Non-pigmented ciliary epithelial cell (primary cell): ENCODE measurements at places on chromosomes 7 and 10.
A peak's percentile ranks its signal among the peaks of the same experiment; 100 is the strongest.

DNA sequence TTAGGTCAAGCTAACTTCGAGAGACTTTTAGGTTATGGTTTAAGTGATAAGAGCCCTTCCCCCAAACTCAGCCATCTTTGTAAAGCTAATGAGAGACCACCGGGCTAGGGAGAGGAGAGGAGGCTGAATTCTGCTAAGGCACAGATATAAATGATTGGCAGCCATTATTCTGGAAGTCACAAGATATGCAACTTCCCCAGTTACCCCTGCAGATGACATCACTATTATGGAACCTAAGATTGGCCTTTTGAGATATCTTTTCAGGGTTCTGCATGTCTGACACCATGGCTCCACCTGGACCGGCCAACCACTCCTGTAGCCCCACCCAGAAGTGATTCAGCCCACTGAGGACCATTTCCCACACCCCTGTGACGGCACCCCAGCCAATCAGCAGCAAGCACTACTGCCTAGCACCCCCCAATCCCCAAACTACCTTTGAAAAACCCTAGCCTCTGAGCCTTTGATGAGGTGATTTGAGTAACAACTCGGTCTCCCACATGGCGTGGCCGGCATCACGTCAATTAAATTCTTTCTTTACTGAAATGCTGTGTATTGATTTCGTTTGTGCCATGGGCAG lies 14.4 kb downstream of the VIPR2 start:
- DNase-seq: no peak

DNA sequence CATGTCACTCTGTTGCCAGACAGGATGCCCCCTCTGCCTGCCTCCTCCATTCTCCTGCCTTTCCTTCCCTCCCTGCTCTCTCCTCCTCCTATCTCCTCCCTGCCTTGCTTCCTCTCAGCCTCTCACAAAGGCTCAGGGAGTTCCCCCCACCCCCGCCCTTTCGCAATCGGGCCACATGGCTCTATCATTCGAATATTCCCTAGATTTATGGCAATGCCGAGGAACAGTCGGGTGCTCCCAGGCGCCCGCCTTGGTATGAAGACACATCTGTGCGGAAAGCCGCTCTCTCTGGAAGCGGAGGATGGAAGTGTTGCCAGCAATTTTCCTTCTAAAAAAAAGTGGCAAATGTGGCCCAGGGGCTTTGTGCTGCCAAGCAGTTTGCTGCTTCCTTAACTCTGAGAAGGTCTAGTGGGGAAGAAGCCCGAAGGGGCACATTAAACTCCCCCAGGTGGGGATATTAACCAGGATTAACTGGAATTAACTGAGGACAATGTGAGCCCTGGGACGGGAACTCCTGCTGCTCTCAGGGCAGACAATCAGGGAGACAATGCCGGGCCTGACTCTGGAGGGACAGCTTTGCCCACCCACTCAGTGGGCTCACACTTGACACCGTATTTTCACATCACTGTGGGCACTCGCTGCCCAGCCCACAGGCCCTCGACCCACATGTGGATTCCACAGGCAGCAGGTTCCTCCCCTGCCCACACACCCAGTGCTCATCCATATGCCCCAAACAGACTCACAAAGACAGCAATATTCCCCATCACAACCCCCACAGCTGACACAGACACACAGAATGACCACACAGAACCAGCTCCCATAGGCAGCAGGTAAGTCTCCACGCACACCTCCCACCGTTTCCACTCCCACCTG lies 88.4 kb upstream of the SMNDC1 start:
- no peak for DNase-seq

- no peak for DNase-seq
These were observed 14.1 kb downstream of the PDZD8 start for GRCh38 chr10:117360994-117361667.

- no peak for DNase-seq
These were observed 55.9 kb upstream of the NFE2L3 start for GRCh38 chr7:26096136-26096535.

DNA sequence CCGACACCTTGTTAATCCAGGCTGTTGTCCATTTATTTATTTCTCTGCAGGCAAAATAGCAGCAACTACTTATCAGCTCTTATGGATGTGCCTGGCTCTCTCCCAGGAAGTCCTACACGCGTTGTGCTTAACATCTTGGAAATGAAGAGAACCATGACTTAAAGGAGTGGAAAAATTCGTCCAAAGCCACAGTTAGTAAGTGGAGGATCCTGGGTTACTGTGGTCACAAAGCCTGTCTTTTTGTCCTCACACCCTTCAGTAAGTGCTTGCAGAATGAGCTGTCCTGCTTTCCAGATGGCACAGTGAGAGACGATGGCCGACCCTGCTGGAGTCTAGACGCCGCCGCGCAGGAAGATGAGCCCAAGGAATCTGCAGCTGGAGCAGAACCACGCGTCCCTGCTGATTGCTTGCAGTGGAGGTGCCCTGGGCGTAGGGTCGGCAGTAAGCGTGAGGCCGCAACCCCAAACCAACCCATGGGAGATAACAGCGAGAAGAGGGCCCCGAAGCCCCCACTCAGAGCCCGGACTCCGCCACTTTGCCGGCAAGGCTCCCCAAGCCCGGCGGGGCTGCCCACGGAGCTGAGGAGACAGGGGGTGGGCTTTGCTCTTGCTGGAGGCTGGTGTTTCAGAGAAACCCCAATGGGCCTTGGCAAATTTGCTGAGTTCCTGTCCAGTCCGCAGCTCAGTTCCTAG lies 178.6 kb downstream of the CXCL12 start:
- DNase-seq: no peak

DNA sequence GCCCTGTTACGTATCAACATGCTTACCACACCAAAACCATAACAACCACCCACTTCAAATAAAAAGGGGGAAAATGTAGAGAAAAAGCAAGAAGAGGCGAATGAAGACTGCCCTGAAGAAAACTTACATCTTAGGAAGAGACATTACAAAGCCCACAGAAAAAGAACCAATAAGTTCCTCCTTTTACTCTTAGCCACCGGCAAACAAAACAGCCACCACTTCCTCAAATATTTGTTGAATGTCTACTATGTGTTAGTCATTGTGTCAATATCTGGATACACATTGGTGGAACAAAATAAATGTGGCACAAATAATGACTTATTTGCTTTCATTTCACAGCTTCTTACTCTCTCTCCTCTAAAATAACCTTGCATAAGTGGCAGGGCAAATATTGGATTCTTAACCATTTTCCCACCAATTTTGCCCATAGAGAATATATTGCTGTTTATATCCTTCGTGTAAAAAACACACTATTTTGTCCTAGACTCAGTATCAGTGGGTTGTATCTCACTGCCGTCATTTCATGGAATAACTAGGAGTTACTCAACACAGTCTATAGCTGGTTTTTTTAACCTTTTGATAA lies 106.8 kb downstream of the ANK3 start:
- peak; percentile 65 for DNase-seq

- DNase-seq: no peak
These were observed 46.9 kb downstream of the ZNF438 start for GRCh38 chr10:30984563-30985328.

DNA sequence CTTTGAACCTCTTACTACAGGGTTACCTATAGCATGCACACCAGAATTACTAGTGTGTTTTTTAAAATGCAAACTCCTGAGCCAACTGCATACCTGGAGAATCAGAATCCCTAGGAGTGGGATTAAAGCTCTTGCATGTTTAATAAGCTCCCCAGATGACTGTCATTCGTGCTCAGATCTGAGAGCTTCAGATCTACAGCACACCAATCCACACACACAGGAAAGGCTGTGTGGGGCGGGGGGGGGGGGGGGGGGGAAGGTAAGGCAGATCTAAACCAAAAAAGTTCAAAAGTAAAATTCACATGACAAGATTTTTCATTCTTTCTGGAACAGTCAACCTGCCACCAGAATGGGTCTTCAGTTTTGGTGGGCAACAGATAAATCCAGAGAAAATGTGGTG lies 5.5 kb downstream of the FAM3C start:
- no peak for DNase-seq

GRCh38 chr7:129948877-129949291 lies 3.9 kb downstream of the UBE2H start:
- DNase-seq: peak; percentile 79

DNA sequence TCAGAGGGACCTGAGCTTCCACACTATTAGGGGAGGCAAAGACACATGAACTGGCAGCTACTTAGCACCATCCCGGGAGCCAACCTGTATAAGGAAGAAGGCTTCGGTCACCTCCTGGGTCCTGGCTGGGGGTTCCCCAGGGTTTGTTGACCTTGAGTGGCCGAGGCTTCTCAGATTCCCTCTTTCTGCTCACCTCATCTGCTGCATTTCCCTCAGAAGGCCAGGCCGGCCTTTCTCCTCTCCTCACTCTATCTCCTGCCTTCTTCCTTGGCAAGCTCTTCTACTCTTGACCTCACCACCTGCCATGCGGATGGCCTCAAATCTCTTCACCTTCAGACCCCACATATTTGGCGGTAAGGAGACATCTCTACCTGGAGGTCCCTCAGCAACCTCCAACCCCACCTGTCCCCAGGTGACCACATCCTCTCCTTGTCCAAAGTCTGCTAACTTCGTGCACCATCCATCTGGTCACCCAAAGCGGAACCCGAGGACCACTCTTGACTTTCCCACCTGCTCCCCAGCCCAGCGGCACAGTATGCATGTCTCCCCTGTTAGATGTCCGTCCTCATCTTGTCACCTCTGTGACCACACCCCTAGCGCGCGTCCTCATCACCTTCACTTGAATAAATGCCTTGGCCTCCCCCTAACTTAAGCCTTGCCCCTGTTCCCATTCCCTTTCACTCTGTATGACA lies 133.8 kb upstream of the UNC5B start:
- DNase-seq: no peak

DNA sequence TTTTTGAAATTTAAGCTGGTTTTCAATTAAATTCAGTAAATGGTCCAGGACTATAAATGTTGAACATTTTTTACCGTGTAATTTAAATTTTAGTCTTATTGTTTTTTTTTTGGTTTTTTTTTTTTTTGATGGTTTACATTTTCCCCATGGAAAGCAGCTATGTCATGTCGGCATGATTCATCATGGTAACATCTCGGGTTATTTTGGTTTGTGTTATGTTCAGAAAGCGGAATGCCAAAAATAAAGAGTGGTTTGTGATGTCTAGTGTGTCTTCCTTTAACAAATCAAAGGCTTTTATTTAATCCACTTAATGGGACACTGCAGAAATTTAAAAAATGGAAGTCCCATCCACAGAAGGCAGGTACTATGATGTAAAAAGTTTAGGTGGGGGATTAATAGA lies 58.5 kb downstream of the TRUB1 start:
- DNase-seq: peak; percentile 62

DNA sequence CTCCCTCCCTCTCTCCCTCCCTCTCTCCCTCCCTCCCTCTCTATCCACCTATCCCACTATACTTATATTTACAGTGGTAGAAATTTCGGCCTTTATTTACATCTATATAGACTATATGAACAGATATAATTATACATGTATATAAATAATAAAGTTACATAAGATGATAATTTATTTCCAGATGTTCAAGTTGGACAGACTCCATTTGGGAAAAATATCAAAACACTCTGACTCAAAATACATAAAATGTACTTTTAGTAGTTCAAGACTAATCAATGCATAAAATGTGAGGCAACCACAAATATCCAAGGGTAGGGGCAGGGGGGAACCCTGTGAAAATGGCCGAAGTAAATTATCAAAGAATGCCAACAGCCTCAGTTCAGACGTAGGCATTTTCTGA lies 203.0 kb downstream of the FANK1 start:
- DNase-seq: no peak

DNA sequence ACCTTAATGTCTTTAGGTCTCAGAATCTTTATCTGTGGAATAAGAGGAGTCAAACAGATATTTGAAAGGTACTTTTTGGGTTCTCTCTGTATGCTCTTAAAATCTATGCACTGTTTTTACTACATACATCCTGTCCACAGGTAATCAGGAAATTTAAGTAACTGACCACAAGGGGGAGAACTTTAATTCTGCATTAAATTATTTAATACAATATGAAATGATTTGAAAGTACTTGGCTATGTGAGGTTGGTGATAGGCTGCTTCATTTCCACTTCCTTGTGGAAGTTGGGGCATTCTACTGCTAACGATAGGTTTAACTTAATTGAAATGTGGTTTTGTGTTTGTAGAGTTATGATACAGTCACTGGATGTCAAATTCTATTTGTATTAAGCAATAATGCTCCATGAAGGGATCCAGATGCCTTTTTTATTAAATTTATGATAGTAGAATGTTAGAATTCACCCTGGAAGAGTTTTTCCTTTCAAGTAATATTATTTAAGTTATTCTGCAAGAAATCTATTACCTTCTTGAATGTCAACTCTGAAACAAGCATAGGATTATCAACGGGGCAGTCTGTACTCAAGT lies 6.0 kb downstream of the TEX47 start:
- DNase-seq: no peak

DNA sequence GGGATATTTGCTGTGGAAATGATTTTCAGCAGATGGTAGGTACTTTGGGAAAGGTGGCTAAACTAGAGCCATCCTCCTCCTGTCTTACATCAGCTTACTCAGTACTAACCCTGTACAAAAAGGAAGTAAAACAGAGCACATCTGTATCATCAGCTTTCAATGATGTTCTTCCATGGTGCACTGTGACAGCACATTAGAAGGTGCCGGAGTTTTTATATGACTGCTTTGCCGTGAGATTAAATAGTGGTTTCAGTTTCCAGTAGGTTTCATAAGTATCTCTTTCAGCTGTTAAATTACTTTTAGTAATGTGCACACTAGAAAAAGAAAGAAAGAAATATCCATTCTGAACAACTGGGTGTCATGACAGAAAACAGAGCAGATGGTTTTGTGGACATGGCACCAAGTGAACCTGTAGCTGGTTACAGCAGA lies 86.5 kb downstream of the ARID5B start:
- DNase-seq: no peak

DNA sequence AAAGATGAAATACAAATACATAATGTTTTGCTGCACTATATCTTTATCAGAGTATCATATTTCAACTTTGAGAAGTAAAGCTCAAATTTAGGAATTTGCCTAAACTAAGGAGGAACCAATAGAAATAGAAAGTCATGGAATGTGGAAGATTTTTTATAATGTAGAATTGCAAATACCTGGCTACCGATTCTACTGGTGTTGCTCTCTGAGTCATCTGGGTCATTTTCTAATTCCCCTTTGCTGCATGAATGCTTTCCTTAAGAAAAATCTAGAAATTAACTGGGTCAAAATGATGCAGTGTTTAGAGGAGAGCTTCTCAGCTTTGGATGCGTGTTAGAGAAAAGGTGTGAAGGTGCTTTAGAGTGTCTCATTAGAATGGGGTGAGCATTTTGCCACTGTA lies 568.9 kb upstream of the ANKRD30A start:
- DNase-seq: no peak

- DNase-seq: peak; percentile 85
These were observed 152.6 kb downstream of the PKD1L1 start for GRCh38 chr7:47795631-47796030.

DNA sequence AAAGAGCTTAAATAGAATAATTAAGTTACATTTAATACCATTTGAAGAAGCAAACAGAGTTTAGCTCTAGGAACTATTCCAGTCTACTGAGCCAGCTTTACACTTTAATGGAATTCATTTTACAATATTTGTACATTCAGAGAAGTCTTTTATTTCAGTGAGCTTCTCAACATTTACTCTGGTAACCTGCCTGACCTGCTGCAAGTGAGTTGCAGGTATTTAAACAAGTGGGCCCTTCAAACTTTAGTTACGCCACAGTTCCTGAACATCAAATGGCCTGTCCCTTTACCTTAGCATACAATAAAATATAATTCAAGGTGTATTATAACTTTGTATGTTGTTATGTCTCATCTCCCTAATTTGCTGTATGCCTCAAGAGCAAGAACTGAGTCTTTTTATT lies 121.6 kb upstream of the SEMA3C start:
- DNase-seq: no peak

- no peak for DNase-seq
These were observed 134.7 kb upstream of the PPP2R2D start for GRCh38 chr10:131766096-131766495.
